ENCODE measurements at places on chromosomes 7 and 10.

- DNase-seq, result no peak
Observed at GRCh38 chr10:66999762-67000545, 74.1 kb downstream of the LRRTM3 start.

DNA sequence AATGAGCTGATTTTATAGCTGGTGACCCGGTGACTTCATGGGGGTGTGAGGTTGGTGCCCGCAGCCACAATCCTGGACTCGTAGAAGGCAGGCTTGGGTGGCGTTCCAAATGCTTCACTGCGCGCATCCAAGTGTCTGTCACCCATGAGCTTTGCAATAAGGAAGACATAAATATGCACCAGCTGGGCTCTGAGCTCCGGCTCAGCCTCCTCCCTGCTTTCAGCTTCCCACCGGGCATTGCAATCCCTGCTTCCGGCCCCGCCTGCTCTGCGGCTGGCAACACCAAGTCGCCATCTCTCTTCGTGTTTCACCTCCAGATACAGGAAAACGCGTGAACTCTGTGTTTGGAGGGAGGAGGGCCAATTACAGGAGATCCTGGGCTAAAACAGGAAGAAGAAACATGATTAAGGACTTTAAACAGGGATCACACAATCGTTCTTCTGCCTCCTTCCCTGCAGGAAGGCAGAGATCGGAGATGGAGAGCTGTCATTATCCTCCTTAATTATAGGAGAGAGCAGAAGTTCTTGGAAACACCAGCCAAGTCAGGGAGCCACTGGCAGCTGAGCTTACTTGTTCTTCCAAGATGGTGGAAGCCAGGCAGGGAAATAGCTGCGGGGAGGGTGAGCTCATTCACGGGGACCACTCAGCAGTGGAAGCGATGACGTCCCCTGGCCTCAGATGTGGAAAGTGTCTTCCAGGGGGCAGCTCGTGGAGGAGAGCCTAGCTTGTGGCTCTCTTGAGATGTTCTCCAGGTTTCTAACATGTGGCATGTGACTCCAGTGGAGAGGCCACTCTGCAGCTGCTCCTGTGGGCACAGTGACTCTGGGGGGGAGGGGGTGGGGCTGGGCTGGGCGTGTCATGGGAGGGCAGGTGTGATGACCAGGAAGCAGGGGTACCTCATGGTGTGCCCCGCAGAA lies 134.9 kb downstream of the CAMK1D start:
- DNase-seq, result no peak

DNA sequence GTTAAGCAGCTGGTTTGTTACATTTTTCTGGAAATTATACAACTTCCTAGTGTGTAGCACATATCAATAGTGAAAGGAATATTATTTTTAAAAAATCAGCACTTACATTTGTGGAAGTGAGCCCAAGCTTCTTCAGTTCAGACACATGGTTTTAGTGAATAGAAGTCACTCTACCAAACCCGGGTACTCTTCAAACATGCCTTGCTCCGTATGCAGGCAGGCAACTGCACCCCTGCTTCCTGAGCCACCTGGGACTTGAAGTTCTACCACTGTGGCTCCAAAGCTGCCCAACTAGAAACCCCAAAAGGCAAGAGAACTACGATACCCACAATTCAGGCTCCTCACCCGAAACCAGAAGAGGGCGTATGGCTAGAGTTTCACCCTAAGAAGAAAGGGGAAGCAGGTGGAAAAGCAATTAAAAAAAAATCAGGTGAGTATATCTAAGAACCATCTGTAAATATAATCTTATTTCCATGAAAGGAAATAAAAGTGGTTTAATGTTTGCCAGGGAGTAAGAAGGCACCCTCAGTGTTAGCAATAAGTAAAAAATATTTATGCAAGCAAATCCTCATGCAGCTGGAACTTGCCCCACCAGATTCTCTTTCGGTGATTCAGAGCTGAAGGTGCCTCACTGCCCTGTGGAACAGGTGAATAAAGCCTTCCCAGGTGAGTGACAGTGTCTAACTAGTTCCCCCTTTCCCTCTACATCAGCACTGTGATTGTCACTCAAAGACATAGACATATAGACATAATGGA lies at the start of gene MACC1:
TSS of gene MACC1 (minus strand) at position 192 of the 756 bp plus-strand sequence. CDS start 55,522 bp downstream, outside the sequence.
- DNase-seq, result no peak

DNA sequence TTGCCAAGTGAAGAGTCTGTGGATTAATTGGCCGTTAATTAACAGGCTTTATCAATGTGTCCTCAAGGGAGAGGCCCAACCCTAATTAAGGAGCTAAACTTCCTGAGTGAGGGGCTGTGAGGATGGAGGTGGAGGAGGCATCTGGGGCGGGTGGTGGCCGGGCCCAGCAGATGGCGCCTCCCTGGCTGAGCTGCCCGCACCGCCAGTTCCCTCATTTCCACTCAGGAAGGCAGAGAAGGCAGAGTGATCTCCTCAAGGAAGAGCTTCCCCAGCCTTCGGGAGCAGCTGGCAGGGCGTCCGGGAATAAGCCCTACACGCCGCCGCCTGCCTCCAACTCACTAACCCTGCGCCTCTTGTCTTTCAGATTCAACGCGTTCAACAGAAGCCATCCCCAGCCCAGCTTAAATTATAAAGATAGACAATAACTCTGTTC lies 112.2 kb downstream of the CYTH3 start:
- DNase-seq, result peak; percentile 35

- no peak for DNase-seq
Observed at GRCh38 chr7:99840136-99840869, 12.5 kb downstream of the CYP3A43 start.

- DNase-seq, result no peak
Observed at GRCh38 chr7:158572000-158572828, 15.4 kb downstream of the PTPRN2 start.

DNA sequence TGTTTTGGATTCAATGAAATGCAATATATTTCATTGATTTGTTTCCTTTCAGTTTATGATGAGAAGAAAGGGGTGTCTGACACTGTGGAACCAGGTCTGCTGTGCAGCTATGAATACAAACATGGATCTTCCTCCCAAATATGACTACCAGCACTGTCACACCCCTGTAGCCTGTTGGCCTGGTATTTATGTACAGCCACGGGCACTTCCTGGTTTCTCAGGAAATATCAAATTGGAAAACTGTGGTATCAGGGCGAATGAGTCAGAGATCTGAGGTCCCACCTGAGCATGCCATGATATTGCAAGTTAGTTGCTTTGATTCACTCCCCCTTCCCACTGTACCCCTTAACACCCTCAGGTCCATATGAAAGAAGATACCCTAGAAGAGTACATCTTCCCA lies 87.8 kb downstream of the DNMBP start:
- no peak for DNase-seq

GRCh38 chr7:49707891-49708290 lies 65.5 kb upstream of the VWC2 start:
- no peak for DNase-seq

GRCh38 chr7:87404674-87405073 lies 59.2 kb downstream of the CROT start:
- DNase-seq, result no peak

- DNase-seq, result no peak
Observed at GRCh38 chr7:14380881-14381280, 391.4 kb upstream of the ETV1 start.

DNA sequence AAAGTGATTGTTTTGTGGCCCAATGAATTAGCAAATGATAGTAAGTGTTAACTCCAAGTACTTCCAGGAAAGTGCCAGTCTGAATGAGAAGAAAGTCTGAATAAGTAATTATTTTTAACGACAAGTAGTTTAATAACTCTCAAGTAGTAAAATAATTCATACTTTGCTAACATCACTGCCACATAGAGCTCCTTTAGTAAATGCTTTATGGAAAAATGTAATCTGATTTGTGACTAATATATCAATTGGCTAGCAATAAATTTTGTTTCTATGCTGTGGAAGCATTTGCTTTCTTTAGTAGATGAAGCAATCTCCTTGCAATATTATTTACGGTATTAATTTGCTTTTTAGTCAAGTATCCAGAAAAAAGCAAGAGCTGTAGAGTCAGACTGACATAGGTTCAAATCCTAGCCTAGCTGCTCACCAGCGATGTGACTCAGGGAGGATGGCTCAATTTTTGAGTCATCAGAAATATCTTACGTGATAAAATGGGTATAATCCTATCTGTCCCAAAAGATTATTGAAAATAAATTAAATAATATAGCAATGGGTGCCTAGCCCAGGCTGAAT lies 329.3 kb downstream of the FGFR2 start:
- no peak for DNase-seq

GRCh38 chr7:151924508-151924907 lies 31.7 kb upstream of the GALNTL5 start:
- DNase-seq, result no peak

DNA sequence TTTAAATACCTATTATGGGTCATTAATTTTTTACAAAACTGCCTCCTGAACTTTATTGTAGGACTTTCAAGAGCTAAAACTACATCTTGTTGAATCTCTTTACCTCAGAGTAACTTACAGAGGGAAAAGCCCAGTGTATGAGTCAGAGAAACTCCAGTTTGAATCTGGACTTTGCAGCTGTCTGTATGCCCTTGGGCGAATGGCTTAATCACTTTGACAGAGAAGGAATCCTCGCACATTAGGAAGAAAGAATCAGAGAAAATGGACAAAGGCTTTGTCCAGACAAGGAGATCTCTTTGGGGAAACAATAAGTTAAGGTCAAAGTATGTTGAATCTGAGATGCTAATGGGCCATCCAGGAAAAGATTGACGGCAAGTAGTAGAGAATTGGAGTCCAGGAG lies 484.2 kb upstream of the CELF2 start:
- no peak for DNase-seq

DNA sequence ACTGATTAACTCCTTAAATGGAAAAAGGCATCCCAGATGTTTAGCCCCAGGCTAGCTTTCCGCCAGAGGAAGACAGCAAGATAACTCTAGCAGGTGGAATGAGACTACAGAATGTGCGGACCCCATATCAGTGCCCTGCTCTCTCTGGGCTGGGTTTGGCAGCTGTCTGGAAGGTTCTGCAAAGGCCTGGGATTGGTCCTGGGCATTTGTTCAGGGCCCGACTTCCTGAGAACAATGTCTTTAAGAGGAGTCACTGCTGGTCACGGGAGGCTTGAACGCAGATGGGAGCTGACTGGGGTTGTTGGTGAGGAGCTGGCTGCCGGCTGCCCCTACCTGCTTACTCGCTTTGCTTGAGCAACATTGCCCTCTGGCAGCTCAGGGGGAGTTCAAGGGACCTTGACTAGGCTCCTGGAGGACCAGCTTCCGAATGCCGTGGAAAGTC lies 130.6 kb upstream of the BTBD16 start:
- DNase-seq, result no peak

DNA sequence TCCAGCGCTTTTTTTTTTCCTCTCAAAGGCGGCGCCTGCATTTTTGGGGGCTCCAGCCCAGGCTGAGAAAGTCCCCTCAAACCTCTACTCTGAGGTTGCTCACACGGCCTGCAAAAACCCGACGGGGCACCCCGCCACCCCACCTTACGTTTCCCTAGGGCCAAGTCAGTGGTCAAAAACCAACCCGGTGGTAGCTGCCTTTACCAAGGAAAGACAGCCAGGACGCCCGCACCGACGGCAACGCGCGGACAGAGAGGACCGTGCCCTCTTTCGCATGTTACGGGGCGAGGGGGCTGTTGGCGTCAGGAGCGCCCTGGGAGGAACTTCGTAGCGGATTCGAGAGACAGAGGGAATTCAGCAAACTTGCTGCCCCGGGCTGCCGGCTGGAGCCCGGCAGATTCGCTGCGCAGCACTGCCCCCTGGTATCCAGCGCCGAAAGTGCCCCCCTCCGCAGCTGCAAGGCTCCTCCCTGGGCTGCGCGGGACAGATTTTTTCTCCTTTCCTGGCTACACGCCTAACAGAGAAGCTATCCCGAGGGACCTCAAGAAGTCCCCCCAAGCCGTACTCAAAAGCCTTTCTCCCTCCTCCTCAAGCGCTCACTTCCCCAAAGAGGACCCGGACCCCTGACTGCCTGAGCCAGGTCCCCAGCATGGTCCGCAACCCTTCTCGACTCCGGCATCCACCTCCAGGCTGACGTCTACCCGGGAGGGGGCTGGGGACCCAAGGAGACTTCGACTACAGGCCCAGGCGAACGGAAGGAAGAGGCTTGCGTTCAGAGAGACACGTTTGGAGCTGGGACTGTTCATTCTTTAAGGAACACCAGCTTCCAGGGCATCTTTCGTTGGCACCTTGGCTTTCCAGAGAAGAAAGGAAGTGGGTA lies 27.7 kb upstream of the VAX1 start:
- DNase-seq, result no peak

GRCh38 chr7:157645539-157645938 lies 308.7 kb downstream of the DNAJB6 start:
- DNase-seq, result no peak

GRCh38 chr7:81882086-81882485 lies 112.2 kb upstream of the HGF start:
- no peak for DNase-seq

DNA sequence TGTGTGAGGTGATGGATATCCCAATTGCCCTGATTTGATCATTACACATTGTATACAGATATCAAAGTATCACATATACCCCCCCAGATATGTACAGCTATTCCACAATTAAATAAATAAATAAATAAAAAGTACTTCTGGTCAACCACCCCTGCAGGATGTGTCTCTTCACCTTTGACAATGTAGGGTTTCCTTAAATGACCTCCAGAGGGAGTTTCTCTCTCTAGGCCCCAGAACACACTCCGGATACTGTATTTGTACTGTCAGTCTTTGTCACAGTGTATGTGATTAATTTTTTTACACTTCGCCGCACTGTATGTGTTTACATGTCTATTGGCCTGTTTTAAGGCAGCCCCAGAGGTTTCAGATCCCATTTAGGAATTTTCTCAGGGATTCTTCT lies 123.6 kb downstream of the ADCYAP1R1 start:
- DNase-seq, result no peak

DNA sequence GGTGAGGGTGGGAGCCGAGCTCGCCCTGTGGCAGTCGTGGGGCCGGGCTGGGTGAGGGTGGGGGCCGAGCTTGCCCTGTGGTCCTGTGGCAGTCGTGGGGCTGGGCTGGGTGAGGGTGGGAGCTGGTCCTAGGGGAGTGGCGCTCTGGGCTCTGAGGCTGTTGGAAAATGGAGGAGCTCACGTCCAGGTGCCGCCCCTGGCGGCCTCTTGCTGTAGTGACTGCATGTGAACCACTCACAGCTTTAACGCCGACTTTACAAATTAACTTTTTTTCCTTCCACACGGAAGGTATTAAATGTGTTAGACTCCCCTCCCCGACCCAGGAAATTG lies 312.6 kb downstream of the WDR37 start:
- DNase-seq, result no peak

GRCh38 chr7:131897016-131897789 lies 340.8 kb upstream of the PODXL start:
- DNase-seq, result peak; percentile 73

DNA sequence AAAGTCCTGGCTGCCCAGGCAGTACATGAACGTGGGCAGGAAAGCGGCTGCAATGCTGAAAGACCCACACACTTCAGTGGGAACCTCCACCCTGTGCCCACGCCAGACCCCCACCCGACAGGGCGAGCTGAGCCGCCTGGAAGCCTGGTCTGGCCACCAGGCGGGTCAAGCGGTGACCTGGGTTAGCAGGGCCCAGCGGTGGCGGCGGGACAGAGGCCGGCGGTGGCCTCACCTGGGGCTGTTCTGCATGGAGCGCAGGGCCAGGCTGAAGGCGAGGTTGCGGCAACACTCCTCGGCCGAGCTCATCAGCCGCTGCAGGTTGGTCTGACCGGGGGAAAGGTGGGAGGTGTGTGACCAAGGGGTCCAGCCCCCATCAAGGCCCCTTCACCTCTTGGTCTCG lies 11.6 kb upstream of the MICALL2 start:
- no peak for DNase-seq

- no peak for DNase-seq
Observed at GRCh38 chr10:124149189-124150042, 56.0 kb upstream of the CHST15 start.
